ENCODE measurements at places on chromosomes 2 and 18.
A peak's percentile ranks its signal among the peaks of the same experiment; 100 is the strongest.

- no peak for DNase-seq
These were observed 14.8 kb downstream of the FBXO48 start for GRCh38 chr2:68452158-68452900.

GRCh38 chr2:220163486-220163885, 536.1 kb downstream of the SLC4A3 start:
- no peak for DNase-seq

- no peak for DNase-seq
These were observed 494.6 kb upstream of the MYT1L start for GRCh38 chr2:2825516-2826208.

- no peak for DNase-seq
These were observed 158.4 kb downstream of the MAP2 start for GRCh38 chr2:209582281-209582680.

- no peak for DNase-seq
These were observed 85.2 kb downstream of the SLC4A10 start for GRCh38 chr2:161709428-161709827.

GRCh38 chr2:180001726-180002125, 5.4 kb downstream of the CWC22 start:
- no peak for DNase-seq

- no peak for DNase-seq
These were observed 121.2 kb upstream of the LINC00305 start for GRCh38 chr18:64270121-64270520.

GRCh38 chr2:164688896-164689419, 67.7 kb upstream of the GRB14 start:
- DNase-seq: no peak

GRCh38 chr2:112597537-112598322, 13.3 kb downstream of the CHCHD5 start:
- DNase-seq: no peak

DNA sequence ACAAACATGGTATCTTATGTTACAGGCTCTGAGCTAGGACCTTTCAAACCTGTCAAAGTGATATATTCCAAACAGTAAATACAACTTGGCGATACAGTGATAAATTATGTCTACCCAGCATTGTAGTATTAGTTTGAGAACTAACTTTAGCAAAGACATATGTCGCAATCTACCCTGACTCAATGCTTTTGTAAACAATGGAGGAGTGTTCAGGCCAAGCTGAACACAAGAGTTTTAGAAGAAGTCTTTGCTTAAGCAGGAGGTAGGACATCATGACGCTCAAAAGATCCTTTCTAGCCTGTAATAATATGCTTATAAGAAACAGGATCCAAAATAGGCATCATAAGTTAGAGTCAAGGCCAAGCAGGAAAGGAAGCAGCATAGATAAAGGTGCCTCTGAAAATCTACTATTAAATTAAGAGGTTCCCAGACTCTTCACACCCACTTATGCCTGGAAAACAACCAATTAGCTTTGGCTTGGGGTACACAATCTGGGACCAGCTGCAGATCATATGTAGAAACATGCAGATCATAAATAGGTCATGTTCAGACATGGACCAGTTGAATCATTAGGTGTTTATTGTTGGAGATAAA, 132.5 kb downstream of the CSRNP3 start:
- peak; percentile 14 for DNase-seq

DNA sequence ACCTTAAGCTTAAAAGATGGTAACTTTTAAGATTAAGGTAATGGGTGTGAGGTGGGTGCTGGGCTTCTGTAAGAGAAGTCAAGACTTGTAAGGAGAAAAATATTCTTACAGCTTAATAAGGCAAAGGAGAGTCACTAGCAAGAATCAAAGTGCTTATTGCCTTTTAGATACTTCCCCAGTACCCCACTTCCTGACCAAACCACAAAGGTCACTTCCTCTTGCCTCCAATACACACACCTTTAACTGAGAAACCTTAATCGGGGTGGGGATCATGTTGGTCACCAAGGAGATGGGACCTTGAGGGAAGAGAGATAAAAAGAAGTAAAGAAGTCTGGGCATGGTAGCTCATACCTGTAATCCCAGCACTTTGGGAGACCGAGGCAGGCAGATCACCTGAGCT, 10.6 kb upstream of the ATG16L1 start:
- DNase-seq: no peak

GRCh38 chr18:484749-485464, 15.6 kb downstream of the COLEC12 start:
- no peak for DNase-seq

GRCh38 chr2:166278856-166279255, 96.9 kb downstream of the SCN9A start:
- DNase-seq: no peak

- no peak for DNase-seq
These were observed 3.0 kb downstream of the HPCAL1 start for GRCh38 chr2:10305715-10306114.

- no peak for DNase-seq
These were observed 521 bp downstream of the MYCN start for GRCh38 chr2:15940661-15941480.

DNA sequence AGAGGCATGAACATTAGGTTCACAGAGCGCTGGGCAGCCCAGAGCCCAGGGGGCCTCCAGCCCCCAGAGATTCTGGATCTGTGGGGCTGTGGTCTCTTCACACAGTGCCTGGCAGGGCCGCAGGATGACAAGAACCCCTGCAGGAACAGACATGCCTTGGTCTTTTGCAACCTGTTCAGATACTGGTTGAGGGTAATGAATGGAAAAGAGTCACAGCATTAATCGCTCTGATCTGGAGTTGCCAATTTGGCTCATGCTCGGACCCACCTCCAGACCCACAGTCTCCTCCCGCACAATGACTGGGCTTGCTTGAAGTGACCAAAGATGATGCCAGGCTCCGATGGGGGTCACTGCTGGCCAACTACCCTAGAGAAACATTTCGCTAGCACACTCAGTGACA, 229.4 kb upstream of the SMAD2 start:
- DNase-seq: no peak

DNA sequence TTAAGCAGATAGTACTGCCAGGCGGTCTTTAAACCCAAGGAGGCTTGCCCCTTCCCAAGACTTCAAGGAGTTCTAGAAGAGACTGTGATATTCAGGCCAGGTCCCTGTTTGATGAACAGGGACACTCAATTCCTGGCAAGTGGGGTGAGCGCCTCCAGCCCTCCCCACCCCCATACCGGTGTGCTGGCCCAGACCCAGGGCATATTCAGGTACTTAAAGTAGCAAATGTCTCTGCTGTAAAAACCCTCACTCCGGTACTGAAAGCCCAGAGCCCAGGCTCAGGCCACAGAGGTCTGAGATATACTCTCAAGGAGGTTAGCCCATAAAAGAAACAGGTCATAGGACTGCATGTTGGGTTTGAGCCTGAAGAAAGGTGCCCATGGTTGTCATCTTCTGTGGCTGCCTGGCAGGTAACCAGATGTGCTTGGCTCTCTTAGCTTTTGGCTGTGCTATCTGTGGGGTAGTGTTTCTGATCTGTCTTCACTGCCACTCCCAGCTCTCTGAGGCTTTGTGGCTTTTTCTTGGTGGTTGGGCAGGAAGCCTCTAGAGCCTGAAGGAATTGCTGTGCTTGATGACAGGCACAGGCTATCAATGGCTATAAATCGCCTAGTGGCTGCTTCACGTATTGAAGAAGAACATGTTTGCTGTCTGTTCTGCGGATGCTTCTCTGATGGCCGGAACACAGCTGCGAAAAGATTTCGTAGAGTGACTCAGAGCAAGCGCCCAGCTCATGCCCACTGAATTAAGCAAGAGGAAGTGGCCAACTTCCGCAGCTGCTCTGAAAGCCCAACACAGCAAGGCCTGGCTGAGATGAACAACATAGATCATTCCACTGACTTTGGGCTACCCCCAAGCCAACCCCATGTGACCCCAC, 63.3 kb upstream of the ALPP start:
- DNase-seq: peak; percentile 96

DNA sequence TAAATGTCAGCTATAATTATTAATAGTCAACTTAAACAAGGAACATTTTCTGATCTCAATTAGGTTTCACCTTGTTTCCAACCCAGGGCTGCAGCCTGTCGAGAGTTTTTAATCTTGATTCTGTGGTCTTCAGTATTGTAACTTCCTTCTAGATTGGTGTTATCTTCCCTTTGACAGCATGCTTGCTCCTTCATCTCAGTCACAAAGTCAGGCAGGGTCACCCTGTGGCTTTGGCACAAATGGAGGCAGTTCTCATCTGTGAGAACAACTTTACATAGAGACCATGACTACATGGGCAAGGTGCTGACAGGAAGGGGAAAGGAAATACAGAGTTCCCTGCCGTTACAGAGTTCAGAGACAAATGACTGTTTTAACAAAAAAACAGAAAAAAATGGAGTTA, 50.5 kb downstream of the HNRNPLL start:
- no peak for DNase-seq

GRCh38 chr2:178871536-178871935, 64.3 kb upstream of the TTN start:
- DNase-seq: no peak

DNA sequence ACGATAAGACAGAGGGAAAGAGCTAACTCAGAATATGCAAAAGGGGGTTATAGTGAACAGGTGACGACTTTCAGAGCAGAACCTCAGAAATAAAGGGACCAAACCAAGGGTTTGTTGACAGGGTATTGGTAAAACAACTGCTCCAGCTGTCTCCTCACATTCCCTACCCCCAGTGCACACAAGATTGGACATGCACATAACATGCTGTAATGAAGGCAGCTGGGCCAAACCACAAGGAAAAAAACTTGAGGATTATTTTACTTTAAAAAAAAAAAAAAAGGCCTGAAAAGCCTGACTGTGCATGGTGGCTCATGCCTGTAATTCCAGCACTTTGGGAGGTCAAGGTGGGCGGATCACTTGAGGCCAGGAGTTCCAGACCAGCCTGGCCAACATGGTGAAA, 3.5 kb downstream of the RBM43 start:
- peak; percentile 92 for DNase-seq

GRCh38 chr18:55390898-55391297, 197.1 kb downstream of the TCF4 start:
- DNase-seq: no peak

DNA sequence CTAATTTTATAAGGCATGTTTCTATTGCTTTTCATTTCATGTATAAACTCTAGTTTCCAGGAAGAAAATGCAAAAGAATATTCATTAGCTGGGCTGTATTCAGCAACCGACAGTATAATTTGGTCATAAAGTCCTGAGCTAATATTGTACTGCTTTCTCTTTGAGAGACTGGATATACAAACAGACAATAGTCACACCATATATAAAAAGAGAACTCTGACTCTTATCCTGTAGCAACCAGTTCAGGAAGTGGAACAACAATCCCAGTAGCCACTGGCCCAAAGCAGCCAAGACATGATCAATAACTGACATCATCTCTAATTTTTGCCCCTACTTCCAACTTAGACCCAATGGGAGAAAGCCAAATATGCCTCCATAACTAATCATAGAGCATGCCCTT, 160.8 kb downstream of the FSIP2 start:
- DNase-seq: no peak

DNA sequence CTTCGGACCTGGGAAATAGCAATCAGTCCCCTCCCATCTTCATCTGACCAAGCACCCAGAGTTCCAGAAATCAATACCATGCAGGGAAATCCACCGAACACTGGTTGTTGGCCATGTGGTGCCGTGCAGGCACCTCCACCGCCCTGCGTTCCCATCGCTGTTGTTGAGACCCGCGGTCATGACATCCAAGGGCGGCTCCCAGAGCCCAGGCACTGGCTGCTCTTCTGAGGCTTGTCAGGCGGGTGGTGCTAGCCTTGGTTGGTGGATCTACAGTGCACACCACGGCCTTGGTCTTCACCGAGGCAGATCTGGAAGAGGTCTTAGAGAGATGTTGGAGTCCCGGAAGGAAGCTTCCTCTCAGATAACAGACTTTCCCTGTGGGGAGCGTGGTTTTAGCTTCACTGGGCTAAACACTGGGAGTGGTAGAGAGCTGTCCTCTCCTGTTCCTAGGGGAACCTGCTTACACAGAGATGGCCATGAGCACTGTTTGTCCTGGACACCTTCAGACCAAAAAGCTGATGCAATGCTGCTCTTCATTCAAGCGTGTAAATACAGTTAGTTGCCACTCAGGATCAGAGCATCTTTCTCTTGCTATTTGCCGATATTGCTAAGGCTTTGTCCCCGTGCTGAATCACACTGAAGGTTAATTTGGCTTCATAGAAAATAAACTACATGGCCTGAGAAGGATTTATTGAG, 58.3 kb downstream of the SMIM21 start:
- no peak for DNase-seq

- DNase-seq: peak; percentile 13
These were observed 742.6 kb upstream of the HS6ST1 start for GRCh38 chr2:129061069-129061768.

GRCh38 chr2:193816008-193816407, 1621.3 kb upstream of the TMEFF2 start:
- DNase-seq: no peak

DNA sequence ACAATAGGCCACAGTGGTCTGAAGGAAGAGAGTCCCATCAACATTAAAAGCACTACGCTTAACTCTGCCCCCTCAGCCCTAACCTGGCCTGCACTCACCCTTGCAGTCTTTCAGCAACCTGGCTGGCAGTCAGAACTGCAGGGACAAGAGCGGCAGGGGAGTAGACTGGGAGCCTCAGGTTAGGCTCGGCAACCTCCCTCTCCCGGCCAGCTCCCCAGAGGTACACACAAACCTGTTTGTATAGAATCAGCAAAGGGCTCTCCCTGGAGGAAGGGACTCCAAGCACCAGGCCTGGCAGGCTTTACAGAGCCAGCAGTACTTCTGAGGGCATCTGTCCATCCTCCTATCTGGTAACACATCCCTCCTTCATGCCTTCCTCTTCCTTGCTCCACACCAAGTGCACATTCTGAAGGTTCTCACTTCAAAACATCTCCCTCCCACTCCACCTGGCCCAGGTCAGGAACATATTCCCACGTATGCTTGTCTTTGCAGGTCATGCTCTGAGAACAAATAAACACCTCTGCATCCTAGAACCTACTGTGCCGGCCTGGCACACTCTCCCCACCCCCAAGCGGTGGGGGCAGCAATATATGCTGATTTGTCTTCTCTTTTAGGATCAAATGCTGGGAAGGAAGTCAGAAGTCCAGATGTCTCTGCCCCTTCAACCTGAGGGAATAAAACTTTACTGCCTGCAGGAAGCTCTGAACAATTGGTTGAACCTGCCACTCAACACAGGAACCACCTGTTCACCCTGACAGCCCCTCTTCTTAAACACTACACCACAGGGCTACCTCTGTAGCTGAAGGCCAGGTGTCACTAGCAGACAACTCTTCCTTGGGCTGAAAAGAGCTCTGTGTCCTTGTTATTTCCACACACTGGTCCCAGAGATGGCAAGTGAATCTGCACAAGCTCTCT, 12.6 kb upstream of the SFXN5 start:
- no peak for DNase-seq

GRCh38 chr18:54086046-54086802, 138.2 kb downstream of the MBD2 start:
- DNase-seq: no peak

Data from AG10803 (cell line).